ENCODE measurements at places on chromosomes 7 and 10.

- no peak for DNase-seq
Observed at GRCh38 chr10:112565434-112566053, 118.5 kb downstream of the VTI1A start.

DNA sequence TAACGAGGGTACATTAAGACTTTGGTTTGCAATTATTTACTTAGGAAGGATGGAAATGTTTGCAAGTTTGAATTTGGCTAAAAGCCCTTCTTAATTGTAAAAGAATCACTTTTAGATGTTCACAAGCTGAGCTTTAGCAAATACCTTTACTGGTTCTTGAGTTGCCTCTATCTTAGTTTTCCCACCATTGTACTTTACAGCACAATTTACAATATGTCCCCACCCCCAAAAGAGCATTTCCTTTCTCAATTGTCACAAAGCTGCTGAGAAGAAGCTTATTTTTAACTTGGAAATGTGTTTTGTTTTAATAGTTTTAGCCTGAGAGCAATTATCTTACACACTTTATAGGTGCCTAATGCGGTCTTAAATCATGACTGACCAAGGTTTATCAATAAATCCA, 81.1 kb downstream of the MET start:
- DNase-seq, result no peak

DNA sequence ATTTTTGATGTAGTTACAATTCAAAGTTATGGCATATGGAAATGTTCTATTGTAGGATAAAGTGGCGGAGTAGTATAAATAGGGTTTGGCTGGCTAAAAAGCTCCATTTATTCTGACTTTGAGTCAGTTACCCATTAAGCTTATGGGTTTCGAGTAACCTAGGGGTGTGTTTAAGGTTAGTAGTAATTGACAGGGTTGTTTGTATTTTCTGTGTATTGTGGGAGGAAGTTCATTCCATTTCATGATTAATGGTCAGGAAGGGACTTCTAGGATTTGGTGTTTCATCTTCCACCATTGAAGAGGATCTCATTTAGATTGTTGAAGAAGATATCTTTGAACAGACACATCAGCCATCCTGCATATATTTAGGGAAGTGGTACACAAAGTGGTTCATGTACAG, 75.0 kb downstream of the BICC1 start:
- no peak for DNase-seq

- DNase-seq, result no peak
Observed at GRCh38 chr7:632831-633210, 93.7 kb upstream of the DNAAF5 start.

- DNase-seq, result no peak
Observed at GRCh38 chr10:78028438-78029268, 662 bp downstream of the POLR3A start.

DNA sequence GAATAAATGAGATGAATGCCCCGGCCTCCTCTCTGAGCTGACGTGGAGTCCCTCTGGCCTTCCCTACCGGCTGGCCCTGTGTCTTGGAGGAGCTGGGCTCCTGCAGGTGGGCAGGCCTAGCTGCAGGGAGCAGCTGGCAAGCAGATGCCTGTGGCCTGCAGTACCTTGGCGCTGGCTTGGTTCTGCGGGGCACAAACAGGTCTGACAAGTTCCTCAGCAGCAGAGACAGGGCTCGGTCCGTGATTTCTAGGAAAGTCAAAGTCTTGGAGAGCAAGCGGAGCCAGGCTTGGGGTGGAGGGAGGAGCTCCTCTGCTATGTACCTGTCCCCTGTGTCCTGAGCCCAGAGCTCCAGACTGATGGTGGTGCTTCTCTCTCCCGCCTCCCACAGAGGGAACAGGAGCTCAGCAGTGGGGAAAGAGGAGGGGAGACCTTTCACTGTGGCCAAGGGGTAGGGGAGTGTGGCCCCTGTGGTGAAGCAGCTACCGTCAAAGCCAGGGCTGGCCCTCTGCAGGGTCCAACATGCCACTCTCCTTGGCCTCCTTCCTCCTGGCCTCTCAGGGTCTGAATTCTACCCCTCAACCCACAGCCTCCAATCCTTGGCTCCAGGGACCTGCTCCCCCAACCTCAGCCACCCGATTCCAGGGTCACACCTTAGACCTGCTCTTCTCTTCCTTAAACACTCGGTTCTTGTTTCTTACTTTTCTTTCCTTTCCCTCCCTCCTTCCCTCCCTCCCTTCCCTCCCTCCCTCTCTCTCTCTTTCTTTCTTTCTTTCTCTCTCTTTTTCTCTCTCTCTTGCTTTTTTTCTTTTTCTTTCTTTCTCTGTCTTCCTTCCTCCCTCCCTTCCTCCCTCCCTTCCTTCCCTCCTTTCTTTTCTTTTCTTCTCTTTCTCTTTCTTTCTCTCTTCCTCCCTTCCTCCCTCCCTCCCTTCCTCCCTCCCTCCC, 20.1 kb downstream of the MYL10 start:
- no peak for DNase-seq

DNA sequence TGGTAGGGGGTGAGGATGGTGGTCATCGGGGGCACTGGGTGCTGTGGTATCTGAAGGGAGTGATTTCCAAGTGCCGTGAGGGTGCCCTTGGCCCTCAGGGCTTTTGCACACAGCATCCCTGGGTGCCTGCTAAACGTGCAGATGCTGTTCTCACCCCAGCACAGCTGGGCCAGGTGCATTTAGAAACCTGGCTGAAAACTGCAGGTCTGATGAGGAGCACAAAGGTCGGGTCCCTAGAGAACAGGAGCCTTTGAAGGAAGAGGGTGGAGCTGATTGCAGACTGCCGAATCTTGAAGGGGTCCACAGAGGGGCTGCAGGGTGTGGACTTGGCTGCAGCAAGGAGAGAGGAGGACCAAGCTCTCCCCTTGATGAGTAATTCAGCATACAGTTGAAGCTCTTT, 32.0 kb downstream of the ZMIZ1 start:
- no peak for DNase-seq

- DNase-seq, result peak; percentile 80
Observed at GRCh38 chr10:103584216-103585010, 90.9 kb downstream of the NEURL1 start.

DNA sequence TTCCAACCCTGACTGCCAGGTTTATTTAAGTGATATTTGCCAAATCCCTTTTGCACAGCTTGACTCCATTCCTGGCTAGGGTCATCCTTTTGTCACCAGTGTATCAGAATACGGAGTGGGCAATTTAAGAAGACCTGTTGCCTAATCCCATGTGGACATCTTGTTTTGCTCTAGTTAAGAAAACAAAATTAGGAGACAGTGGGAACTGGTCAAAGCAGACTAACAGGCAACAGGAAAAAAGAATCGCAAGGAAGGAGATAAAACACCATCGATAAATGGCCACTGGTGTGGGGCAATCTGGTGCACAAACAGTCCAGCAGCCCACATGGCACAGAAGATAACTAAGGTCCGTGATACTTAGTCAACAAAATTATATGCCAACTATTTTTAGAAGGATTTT, 21.4 kb downstream of the KDM7A start:
- DNase-seq, result no peak

GRCh38 chr7:13457790-13458189, 531.7 kb downstream of the ETV1 start:
- no peak for DNase-seq

GRCh38 chr7:155324012-155324917, 26.6 kb downstream of the INSIG1 start:
- no peak for DNase-seq
